ENCODE measurements at places on chromosomes 4 and X. TPM values are rescaled to one million over a fixed set of nuclear protein-coding genes. Genes with fewer than 3 reads are reported as not detected.

- peak; percentile 23 for DNase-seq
These were observed 15.3 kb downstream of the CPZ start for GRCh38 chr4:8607603-8608481.

DNA sequence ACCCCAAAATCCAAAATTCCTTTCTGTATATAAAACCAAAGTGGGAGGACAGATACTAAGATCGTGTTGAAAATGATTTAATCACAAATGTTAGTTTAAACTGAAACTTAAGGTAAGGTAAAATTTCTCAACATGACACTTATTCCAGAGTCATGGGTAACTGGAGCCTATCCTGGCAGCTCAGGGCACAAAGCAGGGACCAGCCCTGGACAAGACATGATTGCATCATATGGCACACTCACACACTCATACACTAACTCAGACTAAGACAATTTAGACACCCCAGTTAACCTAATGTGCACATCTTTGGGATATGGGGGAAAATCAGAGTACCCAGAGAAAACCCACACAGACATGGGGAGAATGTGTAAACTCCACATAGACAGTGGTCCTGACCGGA lies 244.1 kb upstream of the TEX13A start:
- DNase-seq, result no peak

- DNase-seq, result no peak
These were observed 8.0 kb downstream of the CFAP99 start for GRCh38 chr4:2426711-2427275.

DNA sequence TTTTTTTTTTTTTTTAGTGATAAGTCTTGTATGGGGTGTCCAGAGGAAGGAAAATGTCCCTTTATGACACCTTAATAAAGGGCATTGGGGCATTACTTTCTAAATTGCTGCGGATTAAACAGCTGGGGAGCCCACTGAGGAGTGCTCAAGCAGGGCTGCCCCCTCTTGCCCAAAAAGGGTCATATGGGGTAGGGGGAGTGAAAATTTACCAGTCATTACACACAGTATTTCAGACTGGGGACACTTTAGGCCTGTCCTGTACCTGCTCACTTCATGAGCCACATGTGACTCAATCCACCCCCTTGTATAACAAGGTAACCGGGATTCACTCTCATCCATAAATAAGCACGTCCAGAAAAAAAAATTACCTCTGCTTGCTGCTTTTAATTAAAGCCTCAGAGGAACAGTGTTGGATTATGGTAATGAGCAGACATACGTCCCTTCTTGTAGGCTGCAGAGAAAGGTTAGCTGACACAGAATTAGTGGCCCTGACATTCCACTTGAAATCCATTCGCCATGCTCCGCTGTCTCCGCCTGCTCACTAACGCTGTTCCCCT lies 1.8 kb downstream of the PRDM8 start:
- no peak for DNase-seq

DNA sequence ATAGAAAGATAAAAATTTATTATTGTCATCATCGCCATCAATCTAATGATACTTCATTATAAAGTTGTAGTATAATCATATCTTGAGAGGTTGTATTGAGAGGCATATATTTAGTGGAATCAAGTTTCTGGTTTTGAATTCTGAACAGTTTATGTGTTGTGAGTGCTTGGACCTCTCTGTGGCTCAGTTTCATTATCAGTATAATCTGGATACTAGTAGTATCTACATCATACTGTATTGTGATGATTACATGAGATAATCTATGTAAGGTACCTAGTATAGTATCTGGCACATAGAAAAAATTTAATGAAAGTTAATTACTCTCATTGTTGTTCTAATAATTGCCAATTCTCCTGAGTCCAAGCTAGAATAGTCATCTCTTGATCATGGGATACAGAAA lies 161.2 kb upstream of the UBQLN2 start:
- DNase-seq, result no peak

DNA sequence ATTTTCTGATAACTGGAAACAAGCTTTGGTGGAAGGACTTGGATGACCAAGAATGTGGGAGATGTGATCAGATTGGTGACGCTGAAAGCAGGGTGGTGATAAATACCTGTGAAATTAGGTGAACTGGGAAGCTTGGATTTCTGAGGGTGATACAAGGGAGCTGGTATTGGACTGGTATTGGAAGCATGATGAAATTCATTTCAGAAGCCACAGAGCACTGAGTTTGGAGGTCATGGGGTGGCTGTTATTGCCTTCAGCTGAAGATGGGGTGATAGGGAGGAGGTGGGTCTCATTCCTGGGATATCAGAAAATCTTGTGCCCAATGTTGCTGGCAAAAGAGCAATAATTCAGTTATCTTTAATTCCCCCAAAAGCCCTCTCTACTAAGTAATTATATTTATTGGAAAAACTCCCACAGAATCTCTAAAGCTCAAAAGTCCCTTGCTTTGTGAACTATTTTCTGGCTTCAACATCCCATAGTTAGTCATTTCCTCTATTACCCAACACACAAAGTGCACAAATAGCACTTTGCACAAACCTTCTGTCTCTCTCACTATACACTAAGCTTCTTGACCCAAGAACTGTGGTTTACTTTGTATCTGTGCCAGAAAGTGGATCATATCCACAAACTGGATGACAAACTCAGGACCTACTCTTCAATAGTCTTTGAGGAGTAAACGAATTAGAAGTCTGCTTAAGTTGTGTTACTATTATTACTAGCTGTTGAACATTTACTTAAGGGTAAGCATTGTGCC lies 23.1 kb upstream of the CAMK2D start:
- no peak for DNase-seq

- no peak for DNase-seq
These were observed 4.9 kb upstream of the HAUS7 start for GRCh38 chrX:153475271-153475670.

GRCh38 chrX:133335027-133335426 lies 80.3 kb downstream of the GPC4 start:
- no peak for DNase-seq

DNA sequence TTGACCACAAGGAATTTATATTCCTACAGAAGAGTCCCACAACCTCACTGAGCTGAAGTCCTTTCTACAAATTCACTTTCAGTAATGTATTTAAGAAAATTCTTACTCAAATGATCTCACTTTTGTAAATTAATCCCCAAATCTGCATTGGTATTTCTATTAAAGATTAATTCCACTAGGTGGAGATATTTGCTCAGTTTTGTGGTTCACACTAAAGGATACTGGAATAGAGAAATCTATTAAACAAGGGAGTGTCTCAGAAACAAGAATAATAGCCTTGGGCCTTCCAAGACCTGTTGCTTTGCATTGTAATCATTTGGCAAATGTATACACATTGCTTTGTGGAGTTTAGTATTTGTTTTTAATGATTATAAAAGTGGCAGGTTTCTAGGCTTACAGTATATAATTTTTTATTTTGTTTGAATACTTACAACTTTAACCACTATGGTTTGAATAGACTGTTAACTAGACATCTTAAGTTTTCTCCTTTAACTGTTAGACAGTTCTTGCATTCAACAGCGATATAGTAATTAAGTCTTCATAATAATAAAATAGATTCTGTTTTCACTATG lies 25.9 kb downstream of the CFAP299 start:
- DNase-seq, result no peak

Gene XPNPEP2
- 0.08 TPM for total RNA-seq

Gene MYOZ2
- not detected for total RNA-seq

Gene C4orf36
- not detected for total RNA-seq

Gene ZNF185
- 0.53 TPM for total RNA-seq

Gene CABS1
- not detected for total RNA-seq

Gene EGFL6
- total RNA-seq, result 0.24 TPM

Gene MAGEA11
- total RNA-seq, result not detected

Gene LEF1
- 140 TPM for total RNA-seq

Gene PAGE2
- total RNA-seq, result not detected

Gene RAB9B
- total RNA-seq, result 0.28 TPM

Gene CCDC149
- total RNA-seq, result not detected

Gene EMD
- 113 TPM for total RNA-seq
